Hematopoietic multipotent progenitor cell treated with erythropoietin and hydrocortisone succinate and interleukin-3 and kit ligand, for 6 days (in vitro differentiated cells): ENCODE measurements at places on chromosomes 16 and 17.
A peak's percentile ranks its signal among the peaks of the same experiment; 100 is the strongest.

- DNase-seq: no peak
These were observed 289.0 kb upstream of the AXIN2 start for GRCh38 chr17:65850486-65850885.

DNA sequence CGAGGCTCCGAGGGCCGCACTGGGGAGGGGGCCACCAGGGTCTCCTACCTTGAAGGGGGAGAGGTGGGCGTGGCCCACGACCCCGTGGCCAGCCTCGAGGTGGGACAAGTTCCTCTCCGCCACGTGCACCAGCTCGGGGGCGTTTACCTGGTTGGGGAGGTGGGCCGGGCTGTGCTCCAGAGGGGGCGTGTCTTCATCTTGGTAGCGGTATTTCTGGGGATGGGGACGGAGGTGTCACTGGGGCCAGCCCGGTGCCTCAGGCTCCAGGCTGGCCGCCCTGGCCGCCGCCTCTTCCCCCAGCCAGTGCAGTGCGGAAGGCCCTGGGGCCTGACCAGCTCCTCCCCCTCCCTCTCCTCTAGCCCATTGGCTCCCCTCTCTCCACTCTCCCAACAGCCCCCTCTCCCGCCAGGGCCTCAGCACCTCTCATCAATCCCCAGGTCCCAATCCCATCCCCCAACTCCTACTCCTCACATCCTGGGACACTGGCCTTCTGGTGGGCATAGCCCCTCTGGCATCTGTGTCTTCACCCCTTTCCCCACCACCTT is 11.5 kb downstream of the DLG4 start:
- DNase-seq: no peak

DNA sequence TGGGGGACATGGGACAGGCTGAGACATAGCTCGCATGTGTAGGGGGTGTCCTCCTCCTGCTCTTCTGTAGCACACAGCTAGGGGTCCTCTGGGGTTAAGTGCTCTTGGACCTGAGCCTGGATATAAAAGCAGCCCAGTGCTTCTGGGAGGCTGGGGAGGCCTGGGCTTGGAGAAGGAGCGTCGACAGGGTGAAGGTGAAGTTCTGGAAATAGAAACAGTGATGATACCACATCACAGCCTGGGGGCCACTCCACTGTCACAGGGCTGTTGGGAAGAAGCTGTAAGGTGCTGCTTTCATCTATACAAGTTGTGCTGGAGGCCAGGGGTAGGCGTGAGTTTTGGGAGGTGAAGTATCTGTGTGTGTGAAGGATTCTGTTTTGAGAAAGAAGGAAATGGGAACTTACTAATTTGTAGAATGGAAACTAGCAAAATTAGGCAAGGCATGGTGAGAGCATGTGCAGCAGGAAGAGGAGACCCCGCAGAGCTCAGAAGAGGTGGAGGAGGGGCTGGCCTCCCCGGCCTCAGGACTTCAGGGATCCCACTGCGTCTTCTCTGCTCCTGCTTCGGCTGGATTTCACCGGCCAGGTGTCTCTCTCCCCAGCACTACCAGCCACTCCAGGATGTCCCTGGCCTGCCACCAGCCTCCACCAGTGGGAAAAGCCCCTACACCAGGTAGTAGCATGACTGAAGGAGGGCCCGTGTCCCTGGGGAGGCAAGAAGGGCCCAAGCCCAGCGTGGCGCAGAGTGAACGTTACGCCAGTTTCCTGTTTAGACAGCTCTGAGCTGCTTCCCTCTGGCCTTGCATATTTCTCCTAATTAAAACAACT is 19.4 kb downstream of the PLCG2 start:
- peak; percentile 63 for DNase-seq

GRCh38 chr16:31331141-31331764 is 23.7 kb upstream of the ITGAX start:
- DNase-seq: peak; percentile 35

DNA sequence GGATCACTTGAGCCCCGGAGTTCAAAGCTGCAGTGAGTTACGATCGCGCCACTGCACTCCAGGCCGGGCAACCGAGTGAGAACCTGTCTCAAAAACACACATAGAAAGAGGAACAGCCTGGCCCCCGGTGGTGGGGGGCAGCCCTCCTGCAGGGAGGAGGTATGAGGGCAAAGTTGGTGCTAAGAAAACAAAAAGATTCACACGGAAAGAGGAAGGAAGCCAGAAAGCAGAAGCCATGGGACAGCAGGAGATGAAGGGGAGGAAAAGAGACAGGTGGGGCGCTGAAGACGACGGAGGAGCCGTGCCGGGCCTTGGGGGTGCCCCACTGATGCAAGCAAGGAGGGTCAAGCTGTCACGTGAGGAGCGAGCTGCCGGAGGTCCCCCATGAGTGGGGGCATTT is 8.2 kb upstream of the C16orf74 start:
- DNase-seq: peak; percentile 64

DNA sequence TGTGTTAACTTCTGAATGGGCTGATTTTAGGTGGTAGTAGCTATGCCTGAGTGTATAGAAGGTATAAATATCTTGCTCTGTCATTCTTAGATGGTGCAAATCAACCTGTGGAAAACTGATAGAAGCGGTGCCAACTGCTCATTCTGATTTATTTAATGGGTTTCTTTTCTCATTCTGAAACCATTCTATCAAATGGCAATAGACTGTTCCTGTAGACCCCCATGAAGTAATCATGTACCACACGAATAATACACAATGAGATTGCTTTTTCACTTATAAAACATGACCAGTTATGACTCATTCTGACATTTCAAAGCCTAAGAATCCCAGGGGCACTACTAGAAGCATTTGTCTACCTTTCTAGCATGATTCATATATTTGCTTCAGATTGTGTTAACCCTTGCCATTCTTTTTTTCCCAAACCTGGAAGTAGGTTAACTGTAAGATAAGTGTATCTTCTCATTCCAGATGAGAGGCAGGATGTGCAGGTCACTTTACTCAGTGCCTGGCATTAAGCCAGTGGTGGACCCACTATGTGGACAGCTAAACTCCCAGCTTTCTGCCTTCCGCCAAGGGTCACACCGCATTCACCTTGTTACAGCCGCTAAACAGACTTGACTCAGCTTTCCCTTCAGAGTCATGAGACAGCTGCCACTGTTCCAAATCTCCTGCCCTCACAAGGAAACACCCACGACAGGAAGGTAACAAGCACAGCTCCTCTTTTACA is 16.4 kb upstream of the SLC16A11 start:
- no peak for DNase-seq

DNA sequence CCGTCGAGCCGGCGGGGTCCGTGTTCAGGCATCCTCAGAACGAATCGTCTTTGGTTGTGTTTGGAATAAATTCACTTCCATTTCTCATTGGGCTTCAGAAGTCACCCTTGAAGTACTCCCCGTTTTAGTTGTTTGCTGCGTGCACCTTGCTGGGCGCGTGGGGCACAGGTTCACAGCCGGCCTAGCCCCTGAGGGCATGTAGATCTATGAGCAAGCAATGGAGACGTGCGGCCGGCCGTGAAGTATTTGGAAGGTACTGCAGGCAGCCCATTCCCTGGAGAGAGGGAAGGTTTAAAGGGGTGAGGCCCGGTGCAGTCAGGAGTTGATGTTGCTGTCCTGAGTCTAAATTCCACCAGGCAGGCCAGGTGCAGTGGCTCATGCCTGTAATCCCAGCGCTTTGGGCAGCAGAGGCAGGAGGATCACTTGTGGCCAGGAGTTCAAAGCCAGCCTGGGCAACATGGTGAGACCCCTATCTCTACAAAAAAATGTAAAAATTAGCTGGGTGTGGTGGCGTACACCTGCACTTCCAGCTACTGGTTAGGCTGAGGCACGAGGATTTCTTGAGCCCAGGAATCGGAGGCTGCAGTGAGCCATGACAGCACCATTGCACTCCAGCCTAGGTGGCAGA is 714 bp downstream of the ACSF3 start:
- DNase-seq: peak; percentile 43

DNA sequence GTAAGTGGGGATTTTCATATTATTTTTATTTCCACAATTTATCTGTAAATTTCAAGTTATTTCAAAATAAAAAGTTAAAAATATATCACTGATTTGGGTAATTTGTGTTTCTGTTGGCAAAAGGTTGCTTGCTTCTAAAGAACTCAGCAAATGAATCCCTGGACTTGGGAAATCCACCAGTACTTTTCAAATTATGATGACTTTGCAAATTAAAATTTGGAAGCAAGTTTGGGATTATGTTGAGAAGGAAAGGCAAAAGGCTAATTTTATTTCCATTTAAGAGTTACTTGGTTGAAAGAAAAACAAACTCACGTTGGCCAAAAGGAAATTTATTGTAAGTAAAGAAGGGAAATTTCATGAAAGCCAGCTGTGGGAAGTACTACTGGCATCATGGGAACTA is 220.3 kb downstream of the MAP2K6 start:
- no peak for DNase-seq

DNA sequence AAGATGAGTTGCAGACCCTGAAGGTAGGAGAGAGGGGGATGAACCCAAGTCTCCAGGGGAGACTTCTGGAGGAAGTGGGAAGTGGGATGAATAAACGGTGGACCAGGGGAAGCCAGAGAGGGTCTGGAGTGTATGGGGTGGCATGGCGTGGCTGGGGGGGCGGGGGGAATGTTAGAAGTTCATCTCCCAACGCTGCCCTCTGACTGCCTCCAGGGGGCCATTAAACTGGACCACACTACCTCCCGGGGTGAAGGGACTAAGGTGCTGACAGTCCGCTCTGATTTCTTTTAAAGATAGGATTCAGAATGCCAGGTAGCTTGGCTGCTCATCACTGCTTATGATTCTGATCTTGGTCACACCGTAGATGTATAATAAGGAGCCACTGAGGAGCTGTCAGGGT is 21.2 kb downstream of the ST3GAL2 start:
- no peak for DNase-seq

- no peak for DNase-seq
These were observed 36.9 kb upstream of the MLKL start for GRCh38 chr16:74737521-74737920.

GRCh38 chr17:73042809-73043685 is 49.4 kb downstream of the SLC39A11 start:
- DNase-seq: no peak

DNA sequence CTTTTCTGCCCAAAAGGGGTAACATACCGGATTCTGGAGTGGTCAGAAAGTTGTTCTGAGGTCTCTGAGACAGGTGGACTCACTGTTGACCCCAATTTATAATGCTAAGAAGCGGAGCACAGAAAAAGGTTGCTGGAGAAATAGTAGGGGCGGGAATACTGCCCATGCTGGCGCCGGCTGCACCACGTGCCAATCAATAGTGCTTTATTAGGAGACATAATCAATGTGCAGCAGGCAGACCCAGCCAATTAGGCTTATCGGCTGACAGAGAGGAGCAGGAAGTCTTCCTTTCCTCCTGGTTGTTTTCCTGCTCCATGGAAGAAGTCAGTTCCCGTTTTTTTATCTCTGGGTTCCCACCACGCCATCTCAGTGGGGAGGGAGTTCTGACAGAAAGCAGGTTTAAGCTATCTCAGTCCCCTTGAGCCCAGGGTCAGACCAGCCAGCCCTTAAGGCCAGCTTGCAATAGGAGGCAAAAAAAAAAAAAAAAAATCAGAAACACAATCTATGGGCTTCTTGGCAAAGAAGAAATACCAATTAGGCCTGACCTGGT is 68.2 kb upstream of the IRX6 start:
- no peak for DNase-seq

- no peak for DNase-seq
These were observed 118.1 kb downstream of the FTO start for GRCh38 chr16:53821957-53822625.

DNA sequence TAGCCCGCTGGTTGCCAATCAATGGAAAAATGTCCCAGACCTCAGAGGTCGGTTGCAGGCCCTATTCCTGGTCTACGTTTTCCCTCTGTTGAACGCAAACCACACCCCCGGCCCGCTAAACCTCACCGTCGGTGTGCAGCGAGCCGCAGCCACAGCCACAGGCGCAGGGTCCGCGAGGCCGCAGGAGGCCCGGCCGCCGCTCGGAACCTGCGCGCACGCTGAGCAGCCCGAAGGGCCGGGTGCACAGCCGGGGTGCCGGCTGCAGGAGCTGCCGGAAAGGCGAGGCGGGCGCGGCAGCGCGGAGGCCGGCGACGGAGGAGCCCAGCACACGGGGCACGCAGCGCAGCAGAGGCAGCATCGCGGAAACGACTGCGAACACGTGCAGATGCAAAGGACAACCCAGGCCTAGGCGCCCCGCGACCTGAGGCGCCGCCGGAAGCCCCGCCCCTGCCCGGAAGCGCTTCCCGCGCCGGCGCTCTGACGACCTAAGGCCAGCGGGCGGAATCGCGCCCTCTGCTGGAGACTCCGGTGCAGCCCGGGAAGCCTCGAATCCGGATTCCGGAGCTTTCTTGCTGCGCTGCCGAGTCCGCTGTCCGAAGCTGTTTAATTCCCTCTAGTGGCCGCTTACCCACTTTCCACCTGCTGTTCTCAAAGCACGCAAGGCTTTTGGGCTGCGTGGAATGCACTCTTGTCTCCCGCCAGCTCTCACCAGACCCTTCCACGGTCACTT is at the start of gene C1QBP:
TSS of gene C1QBP (minus strand) at position 440 of the 730 bp plus-strand sequence. CDS start at position 358, 82 bp downstream.
- DNase-seq: peak; percentile 96

DNA sequence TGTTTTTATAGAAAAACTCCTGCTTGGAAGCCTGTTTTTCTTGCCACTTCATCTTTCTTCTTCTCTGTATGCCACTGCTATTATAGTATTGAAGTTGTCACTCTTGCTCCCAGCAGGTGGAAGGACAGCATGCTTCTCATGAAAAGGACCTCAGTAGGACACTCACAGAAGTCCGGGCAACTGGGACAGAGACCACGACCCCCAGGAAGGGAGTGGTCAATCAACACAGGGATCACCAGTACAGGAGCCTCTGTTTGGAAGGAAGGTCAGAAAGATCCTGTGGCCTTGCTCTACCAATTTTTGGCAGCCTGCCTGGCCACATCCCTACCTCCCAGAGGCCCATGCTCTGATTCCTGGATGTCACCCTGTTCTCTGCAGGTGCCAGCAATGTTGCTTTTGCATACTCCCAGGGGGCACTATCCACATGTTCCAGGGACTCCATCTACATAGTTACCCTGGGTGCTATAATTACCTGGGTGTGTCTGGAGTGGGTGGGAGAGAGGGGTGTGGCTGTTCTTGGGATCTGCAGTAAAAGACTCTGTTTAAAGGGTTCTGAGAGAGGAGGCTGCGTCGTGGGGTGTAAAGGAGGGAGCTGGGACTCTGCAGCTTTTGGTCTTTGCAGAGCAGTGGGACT is 13.7 kb upstream of the AKAP10 start:
- DNase-seq: no peak

DNA sequence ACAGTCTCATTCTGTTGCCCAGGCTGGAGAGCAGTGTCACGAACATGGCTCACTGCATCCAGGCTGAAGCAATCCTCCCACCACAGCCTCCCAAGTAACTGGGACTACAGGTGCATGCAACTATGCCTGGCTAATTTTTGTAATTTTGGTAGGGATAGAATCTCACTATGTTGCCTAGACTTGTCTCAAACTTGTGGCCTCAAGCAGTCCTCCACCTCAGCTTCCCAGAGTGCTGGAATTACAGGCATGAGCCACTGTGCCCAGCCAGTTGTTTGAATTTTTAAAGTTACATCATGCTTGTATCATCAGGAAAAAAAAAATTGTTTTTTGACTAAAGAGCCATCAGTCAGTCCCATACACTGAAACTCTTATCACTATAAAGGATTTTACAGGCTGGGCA is 17.1 kb upstream of the VPS4A start:
- no peak for DNase-seq

- peak; percentile 73 for DNase-seq
These were observed 68.6 kb downstream of the HAPSTR1 start for GRCh38 chr16:9159839-9160550.

GRCh38 chr17:10126616-10127501 is 71.5 kb downstream of the GAS7 start:
- DNase-seq: no peak
